Aortic smooth muscle cell (primary cell): ENCODE measurements at places on chromosomes 5 and 9. TPM values are rescaled to one million over a fixed set of nuclear protein-coding genes. Genes with fewer than 3 reads are reported as not detected.

The WDR31 gene
- 2.1 and 2.9 TPM in 2 replicates for total RNA-seq

The NDUFA8 gene
- 31.5 and 39.6 TPM in 2 replicates for total RNA-seq

The RASGRF2 gene
- 2.0 and 2.7 TPM in 2 replicates for total RNA-seq

The PAEP gene
- total RNA-seq, result not detected in 2 replicates

The KCNT1 gene
- total RNA-seq, result not detected in 2 replicates

The PCDHA4 gene
- total RNA-seq, result 0.26 and 0.37 TPM in 2 replicates

The STPG3 gene
- total RNA-seq, result not detected in 2 replicates

The SEMA6A gene
- total RNA-seq, result 0.12 and 0.40 TPM in 2 replicates

The FOXB2 gene
- total RNA-seq, result not detected in 2 replicates

The DOK3 gene
- 1.4 and 2.0 TPM in 2 replicates for total RNA-seq

The ZNF366 gene
- total RNA-seq, result under 0.01 and 0.06 TPM in 2 replicates

The MLANA gene
- total RNA-seq, result not detected in 2 replicates

The N4BP3 gene
- total RNA-seq, result 0.68 and 1.5 TPM in 2 replicates

The FAM221B gene
- total RNA-seq, result not detected in 2 replicates

The IL17B gene
- total RNA-seq, result not detected in 2 replicates

The ASPN gene
- total RNA-seq, result 1.7 and 19.8 TPM in 2 replicates

The ENHO gene
- total RNA-seq, result not detected in 2 replicates

The PLCXD3 gene
- total RNA-seq, result 0.53 and 1.9 TPM in 2 replicates

The HMCN2 gene
- 0.06 and 0.13 TPM in 2 replicates for total RNA-seq
